ENCODE measurements at places on chromosomes 1 and 21.

GRCh38 chr1:73066866-73067265 lies 784.5 kb upstream of the NEGR1 start:
- no peak for DNase-seq

GRCh38 chr1:165080253-165080896 lies 276.1 kb downstream of the LMX1A start:
- DNase-seq = no peak

GRCh38 chr21:17688912-17689874 lies 76.5 kb upstream of the BTG3 start:
- peak; percentile 17 for DNase-seq

GRCh38 chr1:229758101-229759036 lies 132.3 kb downstream of the URB2 start:
- no peak for DNase-seq

DNA sequence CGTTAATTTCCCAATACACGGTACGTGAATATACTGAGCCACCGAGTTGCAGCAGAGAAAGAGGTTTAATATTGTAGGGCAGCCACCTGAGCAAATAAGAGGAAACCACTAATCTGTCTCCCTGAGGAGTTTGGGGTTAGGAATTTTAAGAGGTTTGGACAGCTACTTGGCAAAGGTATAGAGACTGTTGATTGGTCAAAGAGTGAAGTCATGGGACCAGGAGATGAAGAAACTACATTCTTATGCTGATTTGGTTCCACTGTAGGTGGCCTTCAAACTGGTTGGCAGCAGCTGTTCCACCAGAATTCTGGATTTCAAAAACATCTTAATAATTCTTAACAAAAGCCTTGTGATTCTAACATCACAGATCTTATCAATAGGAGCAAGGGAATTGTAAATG lies 485.4 kb upstream of the PRMT6 start:
- no peak for DNase-seq

DNA sequence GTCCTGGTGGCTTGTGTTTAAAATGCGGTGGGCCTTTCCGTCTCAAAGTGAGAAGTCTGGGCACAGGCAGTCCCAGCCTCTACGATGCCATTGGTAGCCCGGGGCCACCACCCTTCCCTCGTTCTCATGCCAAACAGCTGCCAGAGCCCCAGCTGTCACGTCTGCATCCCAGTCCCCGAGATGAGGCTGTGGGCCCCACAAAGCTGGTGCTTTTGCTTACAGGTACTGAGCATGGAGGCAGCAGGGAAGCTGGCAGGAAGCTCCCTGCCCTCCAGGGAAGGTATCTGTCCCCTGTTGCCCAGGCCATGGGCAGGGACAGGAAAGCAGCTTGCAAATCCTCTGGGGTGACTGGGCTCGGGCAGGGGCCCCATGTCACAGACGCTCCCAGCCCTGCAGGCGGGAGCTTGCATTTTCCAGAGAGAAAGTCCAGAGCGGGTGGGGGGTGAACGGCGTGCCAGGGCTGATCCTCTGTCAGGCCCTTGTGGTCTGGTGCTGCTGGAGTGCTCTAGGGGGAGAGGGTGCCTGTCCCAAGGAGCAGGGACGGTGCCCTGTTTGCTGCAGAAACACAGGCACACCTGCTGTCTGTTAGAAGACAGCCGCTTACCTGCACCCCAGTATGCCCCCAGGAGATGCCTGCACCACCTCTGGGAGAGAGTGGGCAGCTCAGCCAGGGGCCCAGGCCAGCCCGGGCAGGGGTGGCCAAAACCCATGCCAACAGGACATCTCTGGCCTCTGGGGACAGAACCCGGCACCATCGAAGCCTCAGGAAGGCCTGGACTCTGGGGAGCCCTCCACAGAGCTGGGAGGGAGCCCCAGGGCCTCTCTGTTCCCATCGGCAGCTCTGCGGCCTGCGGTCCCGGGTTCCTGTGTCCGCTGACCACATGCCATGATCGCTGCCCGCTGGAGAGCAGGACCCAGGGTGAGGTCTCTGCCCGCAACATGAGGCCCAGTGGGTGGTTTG lies 45.9 kb downstream of the SLX9 start:
- DNase-seq = no peak

- no peak for DNase-seq
Measured at GRCh38 chr21:37532868-37533780, 166.6 kb downstream of the DYRK1A start.

- no peak for DNase-seq
Measured at GRCh38 chr1:111515291-111516004, 12.0 kb upstream of the ADORA3 start.

GRCh38 chr1:118948351-118948750 lies 39.8 kb downstream of the TBX15 start:
- DNase-seq = no peak

DNA sequence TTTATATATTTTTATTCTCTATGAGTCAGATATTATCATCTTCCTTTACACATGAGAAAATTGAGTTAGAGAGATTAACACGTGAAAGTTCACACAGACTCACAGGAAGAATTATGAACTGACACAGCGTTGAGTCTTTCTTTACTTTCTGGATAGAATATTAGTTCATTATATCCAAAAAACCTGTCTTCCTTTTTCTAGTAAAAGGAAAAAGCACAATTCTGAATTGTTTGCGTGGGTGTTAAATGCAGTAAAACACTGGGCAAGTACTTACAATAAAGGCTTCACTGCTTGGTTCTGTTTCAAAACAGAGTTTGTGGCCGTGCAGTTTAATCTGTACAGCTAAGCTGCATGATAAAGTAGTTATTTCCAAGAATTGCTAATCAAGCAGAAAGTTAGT lies 10.8 kb downstream of the MAGI3 start:
- no peak for DNase-seq

DNA sequence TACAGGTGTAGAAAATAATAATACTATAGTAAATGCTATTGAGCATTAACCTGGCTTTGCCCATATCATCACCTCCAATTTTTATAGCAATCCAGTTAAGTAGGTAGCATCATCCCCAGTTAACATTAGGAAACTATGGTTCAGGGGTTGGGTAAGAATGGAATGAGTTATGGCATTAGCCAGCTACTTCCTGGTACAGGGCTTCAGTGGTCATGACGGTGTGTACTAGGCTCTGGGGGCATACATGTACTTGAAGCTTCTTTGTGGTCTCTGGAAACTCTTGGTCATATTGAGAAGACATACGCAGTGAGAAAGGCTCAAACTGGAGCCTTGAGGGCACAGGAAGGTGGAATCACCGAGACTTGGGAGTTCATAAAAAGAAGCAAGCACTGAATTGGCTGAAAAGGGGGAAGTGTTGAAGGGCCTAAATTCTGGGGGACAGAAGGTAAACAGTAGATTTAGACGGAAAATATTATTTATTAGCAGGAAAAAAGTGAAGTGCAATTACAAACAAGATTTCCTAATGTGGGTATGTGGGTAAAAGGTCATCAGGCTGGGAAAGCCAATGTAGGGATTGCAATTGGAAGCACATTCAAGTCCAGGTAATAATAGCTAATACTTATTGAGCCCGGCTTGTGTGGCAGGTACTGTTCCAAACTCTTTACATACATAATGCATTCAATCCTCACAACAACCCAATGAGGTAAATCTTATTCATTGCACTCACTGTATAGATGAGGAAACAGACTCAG lies 114.2 kb upstream of the ATP1A1 start:
- DNase-seq = no peak

DNA sequence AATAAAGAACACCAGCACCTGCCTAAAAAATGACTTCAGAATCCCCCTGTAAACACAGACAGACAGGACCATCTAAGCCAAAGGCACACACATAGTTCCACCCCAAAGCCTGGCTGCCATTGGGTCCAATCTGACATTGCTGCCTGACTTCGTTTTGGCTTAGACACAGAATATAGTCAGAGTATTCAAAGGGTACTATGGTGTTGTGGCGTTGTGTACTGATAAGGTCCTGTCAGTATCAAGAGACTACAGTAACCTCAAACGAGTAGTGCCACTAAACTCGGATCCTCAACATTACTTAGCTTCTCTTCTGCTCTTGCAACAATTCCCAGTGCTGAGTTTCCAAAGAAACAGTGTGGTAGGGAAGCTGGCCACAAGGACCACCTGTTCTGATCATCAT lies 169.3 kb upstream of the NR5A2 start:
- DNase-seq = no peak

DNA sequence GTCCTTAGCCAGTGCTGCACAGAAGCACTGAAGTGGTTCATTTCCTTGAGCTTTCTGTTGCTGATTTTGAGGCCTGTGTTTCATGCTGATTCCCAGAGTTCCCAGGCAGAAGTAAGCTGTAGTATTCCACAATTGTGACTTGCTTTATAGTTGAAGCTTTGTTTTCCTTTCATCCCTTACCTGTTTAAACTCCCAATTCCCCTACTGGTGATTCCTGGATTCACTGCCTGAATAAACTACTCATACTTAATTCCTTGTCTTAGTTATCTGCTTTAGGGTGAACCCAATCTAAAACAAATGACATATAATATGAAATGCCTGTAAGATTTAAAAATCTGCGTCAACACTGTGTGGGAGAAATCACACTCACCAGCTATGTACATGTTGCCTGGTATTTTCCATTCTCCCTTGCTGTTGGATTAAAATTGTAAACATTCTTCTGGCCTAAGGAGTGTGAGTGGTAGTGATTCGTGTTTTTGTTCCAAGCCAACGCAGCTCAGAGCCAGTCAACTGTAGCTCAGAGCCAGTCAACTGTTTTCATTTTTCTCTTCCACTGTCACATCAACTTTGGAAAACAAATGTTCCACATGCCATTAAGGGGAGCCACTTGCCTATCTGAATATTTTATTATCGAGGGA lies 879.4 kb downstream of the MRPL39 start:
- DNase-seq = no peak

Data from CD8-positive, alpha-beta T cell (primary cell).